Muscle of arm (tissue), 14 donors: ENCODE measurements at places on chromosomes 5 and 9. TPM values are rescaled to one million over a fixed set of nuclear protein-coding genes. Genes with fewer than 3 reads are reported as not detected.

GRCh38 chr9:136483589-136484152, 831 bp upstream of the SEC16A start:
- DNase-seq: peak; percentile 94

DNA sequence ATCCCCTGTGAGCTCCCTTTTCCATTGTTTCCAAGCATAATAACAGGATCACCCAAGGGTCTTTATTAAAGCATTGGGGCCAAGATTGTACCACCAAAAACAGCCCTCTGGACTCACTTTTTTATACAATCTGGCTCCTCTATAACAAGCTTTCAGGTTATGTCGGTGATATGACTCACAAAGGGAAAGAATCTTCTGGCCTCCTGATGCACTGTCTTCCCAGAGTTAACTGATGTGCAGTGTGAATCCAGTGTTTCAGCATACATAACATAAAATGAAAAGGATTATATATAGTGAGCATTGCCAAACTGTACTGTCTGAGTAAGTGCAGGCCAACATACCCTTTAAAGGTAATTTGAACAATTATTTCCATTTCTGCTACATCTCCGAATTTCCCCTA, 33.9 kb upstream of the MAN2A1 start:
- no peak for DNase-seq

DNA sequence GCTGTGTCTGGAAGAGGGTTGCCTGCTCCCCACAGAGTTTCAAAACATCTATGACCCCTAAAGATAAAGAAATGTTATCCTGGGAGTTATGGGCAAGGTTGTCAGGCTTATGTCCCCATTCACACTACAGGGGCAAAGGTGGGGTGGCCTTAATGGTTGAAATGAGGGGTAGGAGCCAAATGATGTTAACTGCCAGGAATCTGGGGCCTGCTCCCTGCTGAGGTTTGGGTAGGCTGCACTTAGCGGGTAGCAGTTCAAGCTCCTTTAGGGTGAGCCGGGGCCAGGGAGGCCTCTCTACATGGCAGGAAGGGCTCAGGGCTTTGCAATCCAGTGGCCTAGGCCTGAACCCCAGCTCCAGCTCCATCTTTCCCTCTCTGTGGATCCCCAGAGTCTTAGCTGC, 3.0 kb downstream of the FGF18 start:
- DNase-seq: no peak

GRCh38 chr9:114957558-114957957, 27.2 kb upstream of the TNFSF8 start:
- DNase-seq: no peak

DNA sequence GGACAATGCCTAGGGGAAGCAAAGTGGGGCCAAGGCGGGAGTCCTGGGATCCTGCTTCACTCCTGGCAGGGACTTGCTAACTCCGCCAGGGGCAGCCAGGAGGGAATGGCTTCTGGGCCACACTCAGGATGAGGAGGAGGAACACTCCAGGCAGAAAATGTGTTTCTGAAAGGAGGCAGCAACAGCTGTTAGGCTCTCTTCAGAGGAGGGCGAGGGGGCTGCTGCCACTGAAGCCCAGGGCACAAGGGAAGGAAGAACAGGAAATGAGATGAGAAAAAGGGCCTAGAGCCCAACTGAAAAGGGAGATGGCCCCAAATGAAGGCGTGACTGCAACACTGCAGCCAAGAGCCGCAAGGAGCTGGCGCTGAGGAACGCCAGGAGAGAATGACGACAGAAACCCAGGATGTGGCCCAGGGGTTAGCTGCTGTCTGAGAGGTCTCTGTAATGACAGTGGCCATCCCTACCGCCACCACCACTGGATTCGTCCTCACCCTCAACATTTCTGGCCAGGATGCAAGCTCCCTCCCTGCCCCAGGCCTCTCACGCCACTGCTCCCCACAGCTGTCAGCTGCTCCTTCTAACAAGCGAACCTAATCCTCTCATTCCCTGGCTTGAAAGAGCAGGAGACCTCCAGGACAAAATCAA, 15.8 kb downstream of the PSMB7 start:
- DNase-seq: peak; percentile 90

GRCh38 chr9:134937164-134937555, 19.4 kb upstream of the FCN1 start:
- no peak for DNase-seq

DNA sequence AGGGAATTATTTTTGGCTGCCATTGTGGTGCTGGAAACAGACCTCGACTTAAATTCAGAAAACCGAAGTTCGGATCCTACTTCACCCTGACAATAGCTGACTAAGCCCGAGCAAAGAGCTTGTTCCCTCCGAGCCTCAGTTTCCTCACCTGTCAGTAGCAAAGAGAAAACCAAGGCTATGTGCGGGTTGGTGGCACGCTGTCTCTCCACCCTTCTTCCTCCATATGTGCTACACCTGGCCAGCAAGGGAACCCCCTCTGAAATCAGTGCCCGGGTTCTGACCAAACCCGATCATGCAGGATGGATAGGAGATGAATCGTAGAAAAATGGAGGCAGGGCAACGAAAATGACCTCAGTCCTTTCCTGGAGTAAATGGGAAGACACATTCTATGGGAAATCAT, 16.7 kb upstream of the MSX2 start:
- DNase-seq: no peak

GRCh38 chr5:126234563-126235195, 188.5 kb upstream of the GRAMD2B start:
- no peak for DNase-seq

DNA sequence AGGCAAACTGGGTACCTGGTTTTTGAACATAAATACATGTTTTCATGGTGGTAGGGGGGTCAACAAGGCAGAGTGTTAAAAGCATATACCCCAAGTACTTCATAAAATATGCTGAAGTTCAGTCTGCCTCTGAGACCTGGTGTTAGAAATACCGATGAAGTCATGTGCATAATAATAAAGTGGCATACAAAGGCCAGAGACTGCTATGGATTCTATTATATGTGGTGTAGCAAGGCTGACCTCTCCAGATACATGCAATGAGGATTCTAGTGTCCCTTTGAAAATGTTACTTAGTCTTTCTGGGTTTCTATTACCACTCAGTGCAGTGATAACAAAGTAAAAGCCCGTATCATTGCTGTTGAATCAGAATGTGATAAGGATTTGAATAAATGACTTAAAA, 487.5 kb upstream of the ZNF608 start:
- no peak for DNase-seq

- no peak for DNase-seq
Measured at GRCh38 chr9:137685741-137686420, 67.1 kb downstream of the EHMT1 start.

- peak; percentile 45 for DNase-seq
Measured at GRCh38 chr9:123825342-123826060, 104.4 kb downstream of the DENND1A start.

DNA sequence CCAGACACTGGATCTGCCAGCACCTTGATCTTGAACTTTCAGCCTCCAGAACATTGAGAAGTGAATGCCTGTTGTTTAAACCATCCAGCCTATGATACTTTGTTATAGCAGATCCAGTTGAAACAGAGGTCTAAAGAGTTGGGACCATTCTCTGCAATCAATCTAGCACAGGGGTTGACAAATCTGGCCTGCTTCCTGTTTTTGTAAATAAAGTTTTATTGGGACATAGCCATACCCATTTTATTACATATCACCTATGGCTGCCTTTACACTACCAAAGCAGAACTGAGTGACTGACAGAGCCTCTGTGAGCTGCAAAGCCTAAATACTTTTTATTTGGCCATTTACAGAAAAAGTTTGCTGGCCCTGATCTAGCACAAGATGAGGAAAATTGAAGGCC, 62.0 kb downstream of the BARX1 start:
- no peak for DNase-seq

DNA sequence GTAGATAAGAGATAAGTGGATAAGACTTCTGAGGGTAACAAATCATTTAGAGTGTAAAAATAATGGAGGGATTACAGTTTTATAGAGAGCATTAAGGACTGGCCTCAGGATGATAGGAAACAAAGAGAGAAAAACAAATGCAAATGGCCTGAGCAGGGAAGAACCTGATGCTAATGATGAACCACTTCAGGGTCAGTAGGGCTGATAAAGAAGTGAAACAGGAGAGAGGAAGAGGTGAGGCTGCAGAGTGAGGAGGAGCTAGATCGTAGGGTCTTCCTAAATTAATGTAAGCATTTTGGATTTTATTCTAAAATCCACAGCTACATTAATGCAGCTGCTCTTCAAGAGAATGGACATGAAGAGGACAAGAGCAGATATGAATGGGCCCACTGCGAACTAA, 698.0 kb upstream of the MEF2C start:
- DNase-seq: no peak

GRCh38 chr9:21741151-21741550, 61.3 kb upstream of the MTAP start:
- no peak for DNase-seq

- peak; percentile 29 for DNase-seq
Measured at GRCh38 chr9:133737071-133737773, 930 bp downstream of the SARDH start.

DNA sequence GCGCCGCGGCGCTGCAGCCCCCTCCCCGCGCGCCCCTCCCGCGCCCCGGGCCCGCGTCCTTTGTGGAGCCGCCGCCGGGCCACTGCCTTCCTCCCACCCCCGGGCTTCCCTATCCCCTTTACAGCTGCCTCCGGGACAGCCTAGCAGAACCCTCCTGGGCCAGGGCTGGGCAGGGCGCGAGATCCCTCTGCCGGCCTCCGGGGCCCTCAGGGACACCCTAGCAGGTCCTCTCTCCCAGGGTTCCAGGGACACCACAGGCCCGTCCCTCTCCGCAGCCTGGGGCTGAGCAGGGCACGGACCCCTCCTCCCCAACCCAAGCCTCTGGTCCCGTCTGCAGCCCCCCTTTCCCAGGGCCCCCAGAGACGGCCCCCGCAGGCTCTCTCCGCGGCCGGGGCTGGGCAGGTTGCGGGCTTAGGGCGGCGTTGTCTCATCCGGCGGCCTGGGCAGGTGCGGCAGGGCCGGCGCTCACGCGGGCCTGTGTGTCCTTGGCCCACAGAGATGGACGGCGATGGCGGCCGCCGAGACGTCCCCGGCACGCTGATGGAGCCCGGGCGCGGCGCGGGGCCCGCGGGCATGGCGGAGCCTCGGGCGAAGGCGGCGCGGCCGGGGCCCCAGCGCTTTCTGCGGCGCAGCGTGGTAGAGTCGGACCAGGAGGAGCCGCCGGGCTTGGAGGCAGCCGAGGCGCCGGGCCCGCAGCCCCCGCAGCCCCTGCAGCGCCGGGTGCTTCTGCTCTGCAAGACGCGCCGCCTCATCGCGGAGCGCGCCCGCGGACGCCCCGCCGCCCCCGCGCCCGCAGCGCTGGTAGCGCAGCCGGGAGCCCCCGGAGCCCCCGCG, 710 bp downstream of the WNK2 start:
- DNase-seq: no peak

GRCh38 chr5:3606121-3606831, 10.6 kb downstream of the IRX1 start:
- no peak for DNase-seq

DNA sequence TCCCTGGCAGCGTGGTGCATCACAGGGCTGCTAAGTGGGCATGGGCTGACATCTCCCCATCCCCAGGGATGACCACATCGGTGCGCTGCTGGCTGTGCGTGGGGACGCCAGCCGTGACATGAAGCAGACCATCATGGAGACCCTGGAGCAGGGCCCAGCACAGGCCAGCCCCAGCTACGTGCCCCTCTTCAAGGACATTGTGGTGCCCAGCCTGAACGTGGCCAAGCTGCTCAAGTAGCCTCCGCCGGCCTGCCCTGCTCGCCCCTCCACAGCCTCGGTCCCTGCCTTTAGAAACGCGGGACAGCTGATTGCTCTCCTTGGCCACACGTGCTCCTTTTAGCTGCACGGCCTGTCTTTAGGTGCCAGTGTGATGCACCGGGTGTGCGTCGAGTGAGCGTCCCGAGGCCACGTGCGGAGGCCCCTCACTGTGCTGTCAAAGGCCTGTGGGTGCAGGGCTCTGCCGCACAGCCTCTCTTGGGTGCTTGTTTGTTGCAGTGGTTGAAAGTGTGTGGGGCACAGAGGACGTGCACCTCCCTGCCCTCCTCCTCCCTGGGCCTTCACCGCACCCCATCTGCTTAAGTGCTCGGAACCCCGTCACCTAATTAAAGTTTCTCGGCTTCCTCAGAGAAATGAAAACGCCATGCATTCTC, 23.8 kb downstream of the EXOC3 start:
- no peak for DNase-seq

GRCh38 chr5:14497311-14497710, 84.3 kb upstream of the OTULINL start:
- no peak for DNase-seq

- no peak for DNase-seq
Measured at GRCh38 chr5:15080219-15080618, 208.6 kb upstream of the ANKH start.

The ADAMTS2 gene
- 31.0 TPM for polyA plus RNA-seq

The PCDHA12 gene
- not detected for polyA plus RNA-seq

The PCDHB8 gene
- polyA plus RNA-seq: 0.78 TPM

The PTGES gene
- 5.3 TPM for polyA plus RNA-seq

The ADGRD2 gene
- 0.27 TPM for polyA plus RNA-seq

The ERAP2 gene
- 20.0 TPM for polyA plus RNA-seq

The FOXD4L3 gene
- not detected for polyA plus RNA-seq

The GALNT12 gene
- polyA plus RNA-seq: 7.0 TPM

The ARHGEF28 gene
- polyA plus RNA-seq: 4.9 TPM

The CATSPER3 gene
- 0.61 TPM for polyA plus RNA-seq

The GABRA1 gene
- polyA plus RNA-seq: not detected

The PAX5 gene
- polyA plus RNA-seq: 1.7 TPM

The SPAG8 gene
- polyA plus RNA-seq: 1.8 TPM
